ENCODE measurements at places on chromosomes 12 and 14.

GRCh38 chr14:38042322-38042721 is 165.4 kb upstream of the SSTR1 start:
- no peak for DNase-seq

- DNase-seq: no peak
Measured at GRCh38 chr12:118060301-118061010, 523 bp downstream of the WSB2 start.

DNA sequence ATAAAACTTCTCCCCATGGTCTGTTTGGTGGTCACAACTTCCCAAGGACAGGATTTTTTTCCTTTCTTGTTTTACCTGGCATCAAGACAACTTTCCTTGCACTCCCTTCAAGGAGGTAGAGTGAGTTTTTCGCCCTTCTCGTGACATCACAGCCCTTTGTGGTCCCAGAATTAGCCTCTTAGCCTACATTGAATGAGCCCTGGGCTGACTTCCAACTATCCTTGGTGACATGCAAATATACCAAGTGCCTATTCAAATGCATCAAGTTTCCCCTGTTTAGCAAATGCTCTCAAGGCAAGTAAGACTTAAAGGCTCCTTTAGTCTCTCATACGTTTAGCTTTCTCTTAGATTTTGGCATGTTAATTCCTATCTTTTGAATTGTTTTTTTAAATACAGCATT is 36.6 kb downstream of the TC2N start:
- DNase-seq: peak; percentile 100

GRCh38 chr12:81944886-81945285 is 185.7 kb upstream of the PPFIA2 start:
- DNase-seq: no peak

DNA sequence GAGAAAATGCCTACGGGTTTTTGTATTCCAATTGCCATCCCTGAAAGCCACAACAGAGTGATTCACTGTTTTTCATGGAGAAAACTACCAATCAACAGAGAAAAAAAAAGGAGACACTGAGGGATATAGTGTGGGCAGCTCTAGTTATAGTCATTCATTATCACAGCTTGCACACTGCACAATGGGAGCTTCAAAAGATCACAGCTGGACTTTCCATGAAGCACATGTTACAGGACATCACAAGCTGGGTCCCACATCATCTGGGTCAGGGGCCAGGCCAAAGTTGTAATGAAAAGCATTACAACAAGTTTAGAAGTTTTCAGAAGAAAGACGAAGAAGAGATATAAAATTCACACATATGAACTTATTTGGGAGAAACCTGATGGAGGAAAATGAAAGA is 41.5 kb downstream of the RERG start:
- no peak for DNase-seq

GRCh38 chr12:39103552-39104165 is 198.3 kb upstream of the CPNE8 start:
- DNase-seq: no peak

- DNase-seq: no peak
Measured at GRCh38 chr12:124774462-124775167, 89.0 kb downstream of the SCARB1 start.

DNA sequence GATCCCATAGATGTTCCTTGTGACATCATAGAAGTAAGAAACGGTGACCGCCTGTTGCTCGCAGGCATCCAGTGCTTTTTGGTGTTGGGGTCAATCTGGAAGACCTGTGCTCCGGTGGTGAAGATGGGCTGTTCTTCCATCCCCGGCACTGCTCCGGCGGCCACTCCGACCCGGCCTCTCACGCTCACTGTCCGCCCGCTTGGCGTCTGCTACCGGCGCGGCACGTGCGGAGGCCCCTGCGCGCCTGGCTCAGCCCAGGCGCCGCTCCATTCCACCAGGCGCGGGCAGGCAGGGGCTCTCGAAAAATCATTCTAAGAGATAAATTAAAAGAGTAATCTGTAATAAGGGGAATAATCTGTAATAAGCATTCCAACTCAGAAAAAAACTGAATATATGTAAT is 934.5 kb downstream of the TMEM121 start:
- DNase-seq: no peak

DNA sequence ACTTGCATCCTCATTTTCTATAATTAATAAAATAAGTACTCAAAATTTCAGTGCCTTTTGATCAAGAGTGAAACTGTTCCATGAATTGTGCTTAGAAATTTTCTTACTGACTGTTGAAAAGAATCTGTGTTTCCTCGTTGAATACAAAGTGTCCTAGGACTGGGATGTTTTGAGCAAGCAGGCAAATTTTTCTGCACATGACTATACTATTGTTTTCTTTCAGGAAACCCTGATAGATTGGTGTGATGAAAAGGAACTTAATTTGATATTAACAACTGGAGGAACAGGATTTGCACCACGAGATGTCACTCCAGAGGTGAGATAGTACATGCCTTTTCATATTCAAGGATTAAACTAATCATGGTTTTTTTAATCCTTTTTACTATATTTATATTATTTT is 316.3 kb downstream of the GPHN start:
- DNase-seq: no peak

GRCh38 chr14:24260026-24260779 is 2.8 kb downstream of the TGM1 start:
- DNase-seq: no peak

DNA sequence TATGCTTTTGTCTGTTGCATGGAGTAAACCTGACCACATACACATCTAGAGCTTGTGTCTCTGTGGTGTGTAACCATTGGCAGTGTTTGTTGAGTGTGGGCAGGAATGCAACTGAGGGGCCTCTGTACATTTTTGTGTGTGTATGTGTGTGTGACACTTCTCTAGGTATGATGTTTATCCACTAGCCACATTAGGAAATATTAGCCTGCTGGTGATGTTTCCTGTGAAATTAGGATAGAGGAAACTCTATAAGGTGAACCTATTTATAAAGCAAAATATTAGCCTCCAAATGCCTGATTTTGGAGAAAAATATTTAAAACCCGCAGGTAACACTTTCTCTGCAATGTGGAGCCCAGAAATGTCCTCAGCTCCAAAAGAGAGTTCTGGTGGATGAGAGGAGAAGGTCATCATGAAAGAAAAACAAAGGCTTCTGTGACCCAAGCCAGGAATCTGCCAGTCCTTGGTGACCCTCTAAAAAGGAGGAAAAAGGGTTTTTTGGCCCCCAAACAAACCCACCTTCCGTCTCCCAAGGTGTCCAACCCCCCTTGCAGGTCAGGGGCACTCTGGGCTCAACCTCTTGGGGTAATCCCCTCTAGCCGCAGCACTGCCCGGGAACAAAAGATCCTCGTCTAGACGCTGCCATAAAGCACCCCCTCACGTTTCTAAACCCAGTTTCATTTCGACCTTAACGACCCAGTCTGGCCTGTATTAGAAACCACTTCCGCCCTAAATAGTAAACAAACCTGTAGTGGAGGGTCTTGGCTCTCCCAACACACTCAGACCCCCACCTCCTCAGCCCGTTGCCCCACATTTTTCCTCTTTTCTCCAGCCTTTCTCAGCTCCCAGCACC is 3.1 kb upstream of the HOTAIR start:
- DNase-seq: peak; percentile 19

GRCh38 chr14:32507029-32507984 is 178.2 kb downstream of the AKAP6 start:
- no peak for DNase-seq

DNA sequence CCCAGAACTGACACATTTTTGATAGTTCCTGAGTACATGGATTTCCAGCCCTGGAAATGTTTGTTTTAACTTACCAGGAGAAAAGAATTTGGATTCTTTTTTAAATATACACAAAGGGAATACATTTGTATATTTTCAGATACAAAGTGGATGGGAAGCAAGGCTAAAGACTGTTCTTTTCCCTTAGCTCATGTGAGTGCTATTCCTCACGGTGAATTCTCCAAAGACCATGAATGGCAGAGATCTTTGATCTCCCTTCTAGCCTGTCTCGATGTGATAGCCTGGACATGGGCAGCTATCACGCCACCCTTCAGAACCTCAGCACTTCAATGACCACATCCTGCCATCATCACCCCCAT is 91.3 kb downstream of the DPF3 start:
- no peak for DNase-seq

Measured in DMS79 treated with DMSO at 0.1 percent for 48 hours (cell line).